NCI-H1105 (cell line): ENCODE measurements at places on chromosomes 12 and 14.

DNA sequence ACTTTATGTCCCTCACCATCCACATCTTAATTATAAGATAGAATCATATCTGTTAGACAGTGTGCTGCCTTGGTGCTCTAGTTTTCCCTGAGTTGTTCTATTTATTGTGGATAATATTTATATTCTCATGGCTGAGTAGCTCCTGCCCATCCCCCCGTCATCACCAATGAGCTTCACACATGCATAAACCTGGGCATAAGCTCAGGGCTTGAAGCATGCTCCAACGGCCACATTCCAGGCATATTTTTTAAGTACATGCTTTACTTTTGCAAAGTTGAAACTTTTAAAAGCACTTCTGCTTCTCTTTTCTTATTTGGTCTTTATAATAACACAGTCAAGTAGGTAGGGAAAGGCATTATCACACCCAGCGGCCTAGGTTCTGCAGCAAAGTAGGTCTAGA is 3.4 kb upstream of the FBXO34 start:
- DNase-seq: no peak

- no peak for DNase-seq
Measured at GRCh38 chr12:47616440-47616839, 89.4 kb downstream of the RPAP3 start.

GRCh38 chr14:103519043-103519836 is 3.4 kb downstream of the CKB start:
- no peak for DNase-seq

DNA sequence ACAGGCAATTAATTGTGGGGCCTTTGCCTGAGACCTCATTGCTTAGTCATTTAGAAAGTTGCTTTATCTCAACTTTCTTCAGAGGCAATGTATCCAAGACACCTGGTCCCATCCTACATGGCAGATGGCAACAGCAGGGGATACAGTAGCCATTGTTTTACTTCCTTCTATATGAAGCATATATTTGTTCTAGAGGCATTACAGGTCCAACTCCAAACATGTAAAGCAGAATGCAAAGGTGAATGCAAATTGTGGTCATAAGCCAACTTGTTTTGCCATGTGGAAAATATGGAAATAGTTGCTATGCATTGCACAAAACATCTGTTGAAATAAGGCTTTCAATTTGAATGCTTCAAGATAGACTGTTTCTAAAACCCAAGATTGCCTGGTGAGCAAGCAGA is 109.8 kb upstream of the BCAT1 start:
- no peak for DNase-seq

DNA sequence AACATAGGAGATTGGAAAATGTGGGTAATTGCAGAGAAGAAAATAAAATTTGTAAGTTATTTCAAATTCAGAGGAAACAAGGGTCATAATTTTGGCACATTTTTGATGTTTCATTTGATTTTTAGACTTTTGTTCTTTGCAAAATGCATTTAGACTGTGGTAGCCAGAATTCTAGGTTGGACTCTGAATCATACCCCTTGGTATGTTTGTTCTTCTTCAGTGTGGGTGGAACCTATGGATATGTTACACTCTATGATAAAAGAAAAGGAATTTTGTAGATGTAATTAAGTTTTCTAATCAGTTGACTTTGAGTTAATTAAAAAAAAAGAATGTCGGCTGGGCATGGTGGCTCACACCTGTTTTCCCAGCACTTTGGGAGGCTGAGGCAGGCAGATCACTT is 827.0 kb downstream of the AACS start:
- no peak for DNase-seq

DNA sequence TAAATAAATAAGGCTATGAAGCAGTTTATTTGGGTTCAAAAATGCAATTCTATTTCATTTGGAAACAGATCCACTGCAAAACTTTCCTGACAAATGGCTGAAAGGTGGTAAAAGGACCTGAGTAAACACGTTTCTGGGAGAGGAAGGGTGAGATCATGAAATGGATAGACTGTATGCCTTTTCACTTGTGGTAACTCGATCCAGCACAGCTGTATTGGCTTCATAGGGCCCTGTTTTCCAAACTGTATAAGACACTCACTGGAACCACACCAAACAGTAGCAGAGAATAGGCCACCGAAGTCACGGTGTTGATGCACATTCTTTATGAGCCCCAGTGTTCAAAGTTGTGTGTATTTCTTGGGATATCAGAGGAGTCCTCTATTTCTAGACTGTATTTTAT is 325.2 kb upstream of the DIO2 start:
- peak; percentile 10 for DNase-seq

DNA sequence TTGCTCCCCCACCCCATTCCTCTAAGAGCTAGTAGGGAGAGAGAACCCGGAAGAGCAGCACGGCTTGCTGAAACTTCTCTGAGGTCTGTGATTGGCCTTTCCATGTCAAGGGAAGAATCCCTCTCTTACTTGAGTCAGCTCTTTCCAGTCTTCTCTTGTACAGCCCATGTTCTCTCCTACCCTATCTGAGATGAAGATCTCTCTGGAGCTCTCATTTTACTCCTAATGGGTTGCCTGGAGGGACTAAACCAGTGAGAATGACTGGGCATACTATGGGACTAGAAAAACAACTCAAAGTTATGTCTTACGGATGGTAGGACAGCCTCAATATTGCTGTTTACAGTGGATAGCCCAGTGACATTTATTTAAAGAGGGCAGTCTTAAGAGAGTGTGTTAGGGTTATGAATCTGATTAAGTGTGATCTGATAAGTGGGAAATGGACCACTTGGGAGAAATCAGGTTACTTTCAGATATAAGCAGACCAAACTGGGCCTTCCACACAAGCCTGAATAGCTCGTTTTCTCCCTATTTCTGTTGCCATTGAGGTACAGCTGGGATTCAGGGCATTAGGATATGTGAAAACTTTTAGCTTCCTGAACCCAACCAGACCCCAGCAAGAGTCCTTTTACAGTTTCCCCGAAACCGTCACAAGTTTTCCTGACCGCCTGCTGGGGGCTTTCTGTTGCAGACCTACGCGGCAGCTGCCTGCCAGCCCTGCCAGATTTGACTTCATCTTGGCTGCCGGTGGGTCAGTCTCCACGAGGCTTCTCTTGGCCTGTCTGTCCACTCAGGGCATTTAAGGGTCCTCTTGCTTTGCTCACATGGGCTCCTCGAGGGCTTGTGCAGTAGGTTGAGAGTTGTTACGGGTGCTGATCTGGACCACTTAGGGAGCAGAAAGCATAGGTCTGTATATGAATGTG is 16.9 kb downstream of the ETV6 start:
- DNase-seq: no peak

DNA sequence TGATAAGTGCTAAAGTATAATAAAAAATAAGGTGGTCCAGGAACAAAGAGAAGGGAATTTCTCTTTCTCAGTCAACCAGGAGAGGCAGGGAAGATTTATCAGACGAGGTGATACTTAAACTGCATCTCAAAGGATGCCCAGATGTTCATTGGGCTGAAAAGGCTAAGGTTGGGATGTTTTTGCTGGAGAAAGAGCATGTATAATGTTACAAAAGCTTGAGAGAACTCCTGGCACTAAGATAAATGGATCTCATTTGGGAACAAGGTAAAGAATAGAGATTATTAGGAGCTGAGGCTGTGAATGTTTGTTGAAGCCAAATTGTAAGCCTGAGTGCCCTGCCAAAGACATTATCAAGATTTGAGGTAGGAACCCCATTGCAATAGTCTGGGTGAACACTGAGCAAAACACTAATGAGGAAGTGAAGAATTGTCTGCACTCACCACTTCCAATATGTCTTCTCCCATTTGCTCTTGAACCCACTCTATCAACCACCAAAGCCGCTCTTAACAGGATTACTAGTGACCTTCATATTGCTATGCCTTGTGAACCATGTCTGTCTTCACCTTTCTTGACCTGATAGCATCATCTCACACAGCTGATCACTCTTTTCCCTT is 149.0 kb upstream of the ARID2 start:
- DNase-seq: no peak

DNA sequence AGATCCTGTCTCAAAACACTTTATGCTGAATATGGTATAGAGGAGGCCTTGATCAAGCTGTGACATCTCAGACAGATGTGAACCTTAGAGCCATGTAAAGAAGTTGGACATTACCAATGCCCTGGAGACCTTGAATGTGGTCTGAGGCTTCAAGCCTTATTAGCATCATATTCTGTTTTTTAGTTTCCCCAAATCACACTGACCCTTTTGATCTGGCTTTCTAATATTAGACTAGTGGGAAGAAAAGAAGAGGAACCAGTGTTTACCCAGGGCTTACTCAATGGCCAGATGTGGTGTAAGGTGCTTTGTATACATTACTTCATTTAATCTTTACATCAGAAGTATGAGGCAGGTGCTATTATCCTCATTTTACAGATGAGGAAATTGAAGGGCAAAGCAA is 10.6 kb upstream of the TBPL2 start:
- no peak for DNase-seq

GRCh38 chr12:121057794-121058193 is 18.7 kb upstream of the OASL start:
- no peak for DNase-seq

GRCh38 chr12:65670775-65671174 is 153.5 kb upstream of the HMGA2 start:
- DNase-seq: no peak

DNA sequence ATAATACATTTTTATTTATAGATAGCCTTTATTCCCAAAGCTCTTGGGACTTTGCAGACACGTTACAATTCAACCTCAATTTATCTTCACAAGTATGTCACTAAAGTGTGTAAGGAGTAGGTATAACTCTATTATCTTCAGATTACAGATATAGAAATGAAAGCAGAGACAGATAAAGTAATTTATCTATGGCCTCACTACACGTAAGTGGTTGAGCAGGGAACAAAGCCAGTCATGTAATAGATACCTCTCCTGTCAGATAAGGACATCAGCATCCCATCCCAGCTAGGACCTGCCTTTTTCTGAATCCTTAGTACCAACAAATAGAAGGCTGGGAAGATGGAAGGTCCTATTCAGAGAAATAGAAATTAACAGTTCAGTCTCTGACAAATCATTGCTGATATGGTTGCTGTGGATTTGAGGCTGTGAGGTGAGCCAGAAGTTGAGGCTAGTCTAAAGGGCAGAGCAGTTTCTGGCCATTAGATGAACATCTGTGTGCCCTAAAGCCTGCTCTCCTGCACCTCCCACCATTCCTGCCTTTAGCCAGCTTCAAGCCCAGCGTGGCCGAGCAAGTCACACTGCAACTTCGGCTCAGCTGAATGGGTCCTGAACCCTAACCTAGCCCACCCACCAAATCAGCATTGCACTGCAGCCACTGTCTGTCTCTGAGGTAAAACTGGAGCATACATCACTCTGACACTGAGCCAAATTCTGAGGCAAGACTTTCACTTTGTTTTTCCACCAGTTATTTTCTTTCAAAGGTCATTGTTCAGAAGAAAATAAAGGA is 71.1 kb upstream of the PLEKHA5 start:
- DNase-seq: no peak

DNA sequence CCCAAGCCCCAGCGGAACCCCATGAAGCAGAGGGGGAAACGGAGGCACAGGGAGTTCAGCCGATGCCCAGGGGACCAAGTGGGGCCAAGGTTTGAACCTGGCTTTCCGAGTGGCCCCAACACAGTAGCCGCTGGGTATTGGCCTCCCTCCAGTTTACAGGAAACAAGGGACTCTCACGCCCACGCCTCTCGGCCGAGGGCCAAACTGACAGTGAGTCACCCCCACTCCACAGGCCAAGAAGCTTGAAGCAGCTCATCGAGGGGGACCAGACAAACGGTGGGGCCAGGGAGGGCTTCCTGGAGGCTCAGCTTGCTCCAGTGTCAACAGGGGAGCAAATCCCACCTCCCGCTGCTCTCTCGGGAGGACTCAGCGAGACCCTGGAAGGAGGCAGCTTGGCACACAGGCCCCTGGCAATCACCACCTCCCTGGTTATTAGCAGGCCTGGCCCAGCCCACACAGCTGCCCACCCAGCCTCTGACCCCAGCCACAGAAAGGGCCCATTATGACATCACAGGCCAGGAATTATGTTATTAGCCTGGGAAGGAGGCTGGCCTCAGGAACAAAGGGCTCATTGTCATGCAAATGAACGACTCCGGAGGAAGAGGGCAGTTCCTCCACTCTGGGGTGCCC is 54.6 kb downstream of the NCOR2 start:
- DNase-seq: peak; percentile 37

DNA sequence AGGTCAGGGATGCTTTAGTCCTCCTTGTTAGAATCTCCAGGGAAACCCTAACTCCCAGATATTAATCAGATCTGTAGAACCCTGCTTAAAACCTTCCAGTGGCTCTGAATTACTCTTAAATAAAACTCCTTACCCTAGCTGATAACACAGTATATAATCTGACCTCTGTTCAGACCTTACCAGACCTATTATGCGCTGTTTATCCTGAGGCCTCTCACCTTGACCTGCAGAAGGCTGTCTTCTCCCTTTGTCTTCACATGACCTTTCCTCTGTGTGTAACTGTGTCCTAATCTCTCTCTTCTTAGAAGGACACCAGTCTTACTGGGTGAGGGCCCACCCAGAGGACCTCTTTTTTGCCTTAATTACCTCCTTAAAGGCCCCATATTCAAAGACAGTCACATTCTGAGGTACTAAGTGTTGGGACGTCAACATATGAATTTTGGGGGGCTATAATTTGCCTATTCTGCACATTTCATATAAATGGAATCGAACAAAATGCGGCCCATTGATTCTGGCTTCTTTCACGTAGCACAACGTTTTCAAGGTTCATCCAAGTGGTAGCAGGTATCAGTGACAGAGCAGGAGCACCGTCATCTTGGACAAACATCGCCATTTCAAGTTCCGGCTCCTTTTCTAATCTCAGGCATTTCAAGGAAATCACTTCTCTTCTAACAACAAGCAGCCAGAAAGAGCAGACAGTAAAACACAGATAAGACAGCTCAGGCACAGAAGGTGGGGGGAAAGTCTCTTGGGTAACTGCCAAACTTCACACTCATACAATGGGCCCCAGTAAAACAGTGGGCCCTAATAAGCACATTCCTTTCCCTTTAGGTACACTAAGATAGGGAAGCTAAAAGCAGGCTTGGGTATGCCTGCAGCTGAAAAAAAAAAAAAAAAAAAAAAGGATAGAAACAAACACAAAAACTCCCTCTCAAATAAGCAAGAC is 200.2 kb upstream of the NUDT4 start:
- DNase-seq: no peak

- DNase-seq: peak; percentile 64
Measured at GRCh38 chr12:122097927-122098756, 19.6 kb downstream of the MLXIP start.

- no peak for DNase-seq
Measured at GRCh38 chr12:114841557-114842251, 157.7 kb upstream of the TBX3 start.
